Omental fat pad (tissue), 4 donors: ENCODE measurements at places on chromosomes 3 and 15.

DNA sequence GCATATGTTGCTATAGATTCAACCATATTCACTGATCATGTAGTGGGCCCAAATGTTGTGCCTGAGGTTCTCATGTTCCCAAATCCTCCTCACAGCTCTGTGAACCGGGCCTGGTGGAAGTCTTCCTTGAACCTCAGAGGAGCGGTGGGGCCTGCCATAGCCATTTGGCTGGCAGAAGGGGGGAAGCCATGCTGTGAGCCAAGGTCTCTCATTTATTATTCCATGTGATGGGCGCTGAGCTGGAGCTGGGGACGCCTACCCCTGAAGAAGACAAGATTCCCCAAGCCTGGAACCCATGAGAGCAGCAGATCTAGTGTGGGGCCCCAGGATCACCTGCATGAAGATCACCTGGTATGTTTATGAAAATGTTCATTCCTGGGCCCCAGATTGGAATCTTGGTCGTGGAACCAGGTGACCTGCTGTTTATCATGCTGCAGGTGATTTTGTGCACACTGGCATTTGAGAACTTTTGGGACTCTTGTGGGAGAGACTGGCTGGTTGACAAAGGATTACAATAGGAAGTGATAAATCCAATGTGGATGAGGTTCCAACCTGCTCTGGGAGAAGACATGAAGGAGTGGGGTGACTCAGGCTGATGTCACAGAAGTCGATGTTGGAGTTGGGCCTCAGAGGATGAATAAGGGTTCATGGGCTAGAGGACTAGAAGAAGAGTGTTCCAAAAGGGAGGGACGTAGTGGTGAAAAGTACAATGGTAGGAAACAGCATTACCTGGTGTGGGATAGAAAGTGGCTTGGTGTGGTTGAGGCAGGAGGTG, 102.1 kb downstream of the ASB7 start:
- no peak for DNase-seq

- no peak for DNase-seq
Measured at GRCh38 chr3:39934696-39935095, 125.3 kb downstream of the MYRIP start.

DNA sequence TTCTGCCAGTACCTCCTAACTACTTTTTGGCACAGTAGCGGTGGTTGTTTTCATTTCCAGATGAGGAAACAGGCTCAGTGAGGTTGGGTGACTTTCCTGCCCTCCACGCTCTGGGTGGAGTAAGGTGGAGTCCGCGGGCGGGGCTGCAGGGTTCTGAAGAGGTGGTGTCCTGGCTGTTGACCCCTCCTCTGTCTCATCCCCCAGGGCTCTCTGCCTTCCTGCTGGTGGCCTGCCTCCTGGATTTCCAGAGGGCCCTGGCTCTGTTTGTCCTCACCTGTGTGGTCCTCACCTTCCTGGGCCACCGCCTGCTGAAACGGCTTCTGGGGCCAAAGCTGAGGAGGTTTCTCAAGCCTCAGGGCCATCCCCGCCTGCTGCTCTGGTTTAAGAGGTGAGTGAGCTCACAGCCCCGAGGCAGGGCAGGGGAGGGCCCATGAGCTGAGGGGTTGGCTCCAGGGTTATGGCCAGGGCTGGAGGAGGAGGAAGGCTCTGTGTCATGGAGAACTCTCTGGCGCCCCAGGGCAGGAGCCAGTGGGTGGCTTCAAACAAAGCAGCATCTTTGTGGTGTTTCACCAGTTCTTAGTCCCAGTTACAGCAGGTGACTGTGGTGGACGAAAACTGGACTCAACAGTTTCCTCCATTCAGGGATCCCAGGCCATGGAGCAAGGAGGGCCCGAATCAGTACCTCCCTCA, 10.4 kb downstream of the SLC28A1 start:
- DNase-seq, result no peak

DNA sequence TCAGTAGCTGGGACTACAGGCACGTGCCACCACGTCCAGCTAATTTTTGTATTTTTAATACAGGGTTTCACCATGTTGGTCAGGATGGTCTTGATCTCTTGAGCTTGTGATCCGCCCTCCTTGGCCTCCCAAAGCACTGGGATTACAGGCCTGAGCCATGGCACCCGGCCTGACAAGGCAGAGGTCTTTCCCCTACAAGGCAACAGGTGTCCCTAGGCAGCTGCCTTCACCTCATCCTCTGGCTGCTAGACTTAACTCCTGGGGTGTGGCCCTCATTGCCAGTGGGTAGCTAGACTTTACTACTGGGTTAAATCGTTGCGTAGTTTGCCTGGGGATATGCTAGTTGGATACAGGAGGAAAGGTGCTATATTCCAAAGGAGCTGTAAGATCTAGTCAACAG, 81.4 kb downstream of the CHRD start:
- no peak for DNase-seq

DNA sequence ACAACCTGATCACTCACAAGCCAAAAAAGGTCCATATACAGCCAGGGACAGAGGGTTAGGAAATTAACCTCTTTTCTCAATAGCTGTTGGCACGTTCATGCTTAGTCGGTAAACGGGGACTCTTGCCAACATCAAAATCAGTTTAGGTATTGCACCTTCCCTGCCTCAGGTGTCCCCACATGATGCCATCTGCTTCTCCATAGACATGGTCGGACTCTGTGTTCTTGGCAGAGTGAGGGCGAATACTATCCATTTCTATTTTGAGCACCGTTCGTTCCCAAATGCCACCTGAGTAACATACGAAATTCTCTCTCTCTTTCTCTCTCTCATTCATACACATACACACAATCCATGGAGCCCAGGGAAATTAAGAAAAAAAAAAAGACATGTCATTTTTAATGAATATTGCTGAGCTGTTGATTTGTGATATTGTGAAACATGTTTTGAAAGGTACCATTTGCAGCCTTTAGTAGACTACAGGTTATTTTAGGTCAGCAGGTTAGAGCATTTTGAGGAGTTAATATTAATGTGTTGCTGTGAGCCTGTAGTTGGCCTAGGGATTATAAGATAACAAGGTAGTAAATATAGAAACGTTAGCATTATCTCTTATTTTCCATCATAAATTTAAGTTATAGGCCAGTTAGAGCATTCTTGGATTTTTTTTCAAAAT, 78.5 kb downstream of the GHSR start:
- no peak for DNase-seq

DNA sequence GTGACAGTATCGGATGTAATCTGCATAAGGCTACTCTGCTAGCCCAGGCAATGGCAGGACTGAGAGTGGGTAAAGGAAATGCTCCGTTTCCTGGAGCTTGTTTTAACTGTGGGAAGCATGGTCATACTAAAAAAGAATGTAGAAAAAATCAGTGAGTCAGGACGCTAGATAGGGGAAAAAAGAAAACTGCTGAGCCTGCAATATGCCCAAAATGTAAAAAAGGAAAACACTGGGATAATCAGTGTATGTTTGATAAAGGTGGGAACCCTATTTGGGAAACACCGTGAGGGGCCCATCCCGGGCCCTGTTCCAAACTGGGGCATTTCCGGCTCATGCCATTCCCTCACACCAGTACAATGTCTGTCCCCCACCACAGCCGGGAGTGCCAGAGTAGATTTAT, 775.8 kb downstream of the ZPLD1 start:
- DNase-seq, result no peak

- DNase-seq, result no peak
Measured at GRCh38 chr15:101795455-101795854, 7.9 kb upstream of the OR4F6 start.

GRCh38 chr3:47380026-47380600, 708 bp upstream of the PTPN23 start:
- DNase-seq, result no peak
